ENCODE measurements at places on chromosomes 2 and 18. TPM values are rescaled to one million over a fixed set of nuclear protein-coding genes. Genes with fewer than 3 reads are reported as not detected.

STK25 gene
- total RNA-seq = 187 TPM

CD28 gene
- 0.24 TPM for total RNA-seq

GBX2 gene
- total RNA-seq = not detected

PLEK gene
- 3.6 TPM for total RNA-seq

HRH4 gene
- total RNA-seq = 0.39 TPM

GNAL gene
- 36.9 TPM for total RNA-seq

CROCC2 gene
- not detected for total RNA-seq

SCN3A gene
- 44.5 TPM for total RNA-seq

METTL8 gene
- total RNA-seq = 25.5 TPM

LCT gene
- total RNA-seq = 0.19 TPM

SMAD2 gene
- 101 TPM for total RNA-seq

CNDP1 gene
- 61.4 TPM for total RNA-seq

NEU4 gene
- total RNA-seq = 22.1 TPM

NEB gene
- total RNA-seq = 3.9 TPM

CPS1 gene
- total RNA-seq = 7.0 TPM

LYPD6B gene
- 5.1 TPM for total RNA-seq

ZNF521 gene
- total RNA-seq = 28.9 TPM

BCL2 gene
- 19.1 TPM for total RNA-seq

RGPD3 gene
- total RNA-seq = 0.72 TPM

RESP18 gene
- total RNA-seq = not detected

ELOA2 gene
- not detected for total RNA-seq

OSBPL6 gene
- total RNA-seq = 33.0 TPM

AKAIN1 gene
- total RNA-seq = 2.4 TPM

C18orf32 gene
- 130 TPM for total RNA-seq

GALNT13 gene
- total RNA-seq = 14.1 TPM

KRCC1 gene
- total RNA-seq = 16.5 TPM

RRM2 gene
- total RNA-seq = 0.68 TPM

NPHP1 gene
- 12.4 TPM for total RNA-seq

POTEJ gene
- not detected for total RNA-seq

SIX2 gene
- total RNA-seq = 0.63 TPM

NAB1 gene
- total RNA-seq = 60.2 TPM

THUMPD2 gene
- total RNA-seq = 15.4 TPM

MARCHF4 gene
- 10.7 TPM for total RNA-seq

MAL gene
- 121 TPM for total RNA-seq

PKP4 gene
- 236 TPM for total RNA-seq

COL4A3 gene
- 3.0 TPM for total RNA-seq

GALNT3 gene
- 5.1 TPM for total RNA-seq

HADHB gene
- 92.2 TPM for total RNA-seq

SS18 gene
- total RNA-seq = 64.1 TPM

NRP2 gene
- total RNA-seq = 31.5 TPM

Data from dorsolateral prefrontal cortex (tissue), 122 donors.